Uterus (tissue), 4 donors: ENCODE measurements at places on chromosomes 4 and X.

DNA sequence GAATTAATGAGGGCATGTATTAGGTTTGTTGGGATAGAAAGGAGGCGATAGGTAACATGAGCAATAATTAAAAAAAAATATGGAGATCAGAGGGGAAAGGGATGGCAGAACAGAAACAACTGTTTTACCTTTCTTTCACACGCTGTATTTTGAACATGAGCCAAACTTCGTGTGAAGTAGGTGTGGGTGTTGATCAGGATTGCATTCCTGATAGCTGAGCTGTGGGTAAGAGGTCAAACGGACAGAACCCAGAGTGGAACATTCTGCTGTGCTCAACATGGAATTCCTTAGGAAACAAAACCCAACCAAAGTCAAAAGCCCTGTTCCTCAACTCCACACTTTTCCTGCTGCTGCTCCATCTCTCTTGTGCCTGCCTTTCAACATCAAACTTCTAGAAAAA is 162.5 kb upstream of the CASK start:
- no peak for DNase-seq

GRCh38 chr4:23884261-23884660 is 5.6 kb downstream of the PPARGC1A start:
- DNase-seq = no peak

DNA sequence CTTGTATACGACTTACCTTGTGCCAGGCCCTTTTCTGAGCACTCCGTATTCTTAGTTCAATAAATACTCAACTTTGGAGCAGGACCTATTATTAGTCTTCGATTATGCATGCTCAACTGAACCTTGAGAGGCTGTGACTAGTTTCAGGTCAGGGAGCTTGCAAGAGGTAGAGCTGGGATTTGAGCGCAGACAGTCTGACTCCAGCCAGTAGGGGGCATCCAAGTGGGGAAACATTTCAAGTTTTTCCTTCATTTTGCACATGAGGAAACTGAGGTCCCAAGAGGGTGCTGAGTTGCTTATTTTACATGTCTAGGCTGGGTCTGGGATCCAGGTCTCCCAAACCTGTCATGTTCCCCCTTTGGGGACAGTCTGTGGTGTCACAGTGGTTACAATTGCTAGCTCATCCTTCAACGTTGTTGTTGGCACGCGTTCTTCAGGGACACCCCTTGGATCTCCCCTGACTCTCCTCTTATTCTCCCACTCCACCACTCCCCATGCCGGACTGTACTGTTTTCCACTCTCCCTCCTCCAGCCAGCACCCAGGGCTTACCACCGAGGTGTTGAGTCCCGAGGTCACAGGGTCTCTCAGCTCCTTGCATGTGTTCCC is 6.7 kb upstream of the PRICKLE3 start:
- no peak for DNase-seq

DNA sequence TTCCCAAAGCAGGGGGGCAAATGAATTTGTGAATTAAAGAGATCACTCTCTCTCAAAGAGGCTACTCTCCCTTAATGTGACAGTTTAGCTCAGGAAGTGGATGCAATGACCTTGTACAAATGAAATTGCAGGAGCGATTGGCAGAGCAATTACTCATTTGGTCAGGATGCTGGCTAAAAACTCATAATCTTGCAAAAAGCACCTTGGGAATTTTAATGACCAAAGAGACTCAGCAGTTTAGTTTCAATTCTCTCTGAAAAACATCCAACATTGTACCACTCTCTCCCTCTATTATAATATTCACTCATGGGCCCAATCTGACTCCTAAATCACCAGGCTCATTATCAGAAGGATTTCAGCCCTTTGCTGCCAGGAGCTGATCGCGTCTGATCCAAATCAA is 26.1 kb downstream of the PDGFC start:
- no peak for DNase-seq

DNA sequence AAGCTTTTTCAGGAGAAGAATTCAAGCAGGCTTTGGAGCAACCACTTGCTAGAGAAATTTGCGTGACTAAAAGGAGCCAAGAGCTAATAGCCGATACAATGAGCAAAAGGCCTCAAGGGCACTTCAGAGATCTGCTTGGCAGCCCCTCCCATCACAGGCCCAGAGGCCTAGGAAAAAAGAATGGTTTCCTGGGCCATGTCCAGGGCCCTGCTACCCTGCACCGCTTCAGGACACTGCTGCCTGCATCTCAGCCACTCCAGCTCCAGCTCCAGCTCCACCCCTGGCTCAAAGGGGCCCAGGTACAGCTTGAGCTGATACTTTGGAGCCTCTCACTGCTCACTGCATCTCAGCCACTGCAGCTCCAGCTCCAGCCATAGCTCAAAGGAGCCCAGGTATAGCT is 98.9 kb downstream of the FAM13A start:
- no peak for DNase-seq

- DNase-seq = no peak
Measured at GRCh38 chr4:5340991-5341451, 289.7 kb downstream of the STK32B start.

GRCh38 chr4:1011022-1011665 is at the start of gene FGFRL1:
FGFRL1 (plus strand) TSS chr4:1011626; CDS start chr4:1012486, 860 bp downstream.
- peak; percentile 92 for DNase-seq

GRCh38 chr4:17288151-17288550 is 223.7 kb downstream of the QDPR start:
- no peak for DNase-seq

GRCh38 chr4:178314287-178314686 is 872.0 kb upstream of the AGA start:
- DNase-seq = no peak
